DND-41 (cell line): ENCODE measurements at places on chromosomes 4 and X.

DNA sequence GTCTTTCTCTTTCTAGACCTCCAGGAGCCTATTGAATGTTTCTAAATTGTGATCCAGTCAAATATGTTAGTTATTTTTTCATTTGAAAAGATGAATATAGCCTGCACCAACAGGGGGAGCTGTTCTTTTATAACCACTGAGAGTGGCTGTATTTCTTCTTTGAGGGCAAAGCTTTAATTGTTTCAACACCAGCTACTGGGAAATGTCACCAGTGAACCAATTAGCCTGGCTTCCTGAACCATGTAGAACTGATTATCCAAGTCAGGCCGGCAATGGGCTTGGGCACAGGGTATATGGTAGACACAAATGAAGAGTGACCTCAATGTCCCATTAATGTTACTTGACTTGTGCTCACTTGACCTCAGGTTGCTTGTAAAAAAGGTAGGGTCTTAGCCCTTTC lies 4.8 kb upstream of the DAPP1 start:
- no peaks in the 10 kb centered on the region for H3K4me1 ChIP-seq
- no peaks in the 10 kb centered on the region for H3K36me3 ChIP-seq
- no peak overlapping the region for H3K4me3 ChIP-seq
- DNase-seq: no peak
- peaks cover 4% of the 10 kb centered on the region for H3K27me3 ChIP-seq

DNA sequence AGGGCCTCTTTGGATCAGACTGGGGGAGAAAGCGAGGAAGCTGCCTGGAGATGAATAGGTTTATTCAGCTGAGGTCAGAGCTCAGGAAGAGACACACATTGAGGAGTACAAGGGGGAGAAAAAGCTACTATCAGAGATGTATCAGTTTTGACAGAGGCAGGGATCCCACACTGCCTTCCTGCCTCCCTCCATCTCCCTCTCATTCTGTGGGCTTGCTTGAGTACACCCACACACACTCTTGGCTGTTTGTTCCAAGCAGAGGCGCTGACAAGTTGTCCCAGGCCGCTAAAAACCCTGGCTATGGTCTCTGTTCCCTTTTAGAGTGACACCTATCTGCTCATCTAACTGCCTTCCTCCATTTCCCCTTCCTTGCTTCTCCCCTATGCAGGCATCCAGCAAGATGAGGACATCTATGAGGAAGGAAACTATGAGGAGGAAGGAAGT lies 5.2 kb downstream of the TSPYL2 start:
- H3K27ac ChIP-seq: no peak overlapping the region
- DNase-seq: no peak
- no peak overlapping the region for H3K4me3 ChIP-seq
- no peaks in the 10 kb centered on the region for H3K27me3 ChIP-seq
- peaks cover 34% of the 10 kb centered on the region for H3K36me3 ChIP-seq

DNA sequence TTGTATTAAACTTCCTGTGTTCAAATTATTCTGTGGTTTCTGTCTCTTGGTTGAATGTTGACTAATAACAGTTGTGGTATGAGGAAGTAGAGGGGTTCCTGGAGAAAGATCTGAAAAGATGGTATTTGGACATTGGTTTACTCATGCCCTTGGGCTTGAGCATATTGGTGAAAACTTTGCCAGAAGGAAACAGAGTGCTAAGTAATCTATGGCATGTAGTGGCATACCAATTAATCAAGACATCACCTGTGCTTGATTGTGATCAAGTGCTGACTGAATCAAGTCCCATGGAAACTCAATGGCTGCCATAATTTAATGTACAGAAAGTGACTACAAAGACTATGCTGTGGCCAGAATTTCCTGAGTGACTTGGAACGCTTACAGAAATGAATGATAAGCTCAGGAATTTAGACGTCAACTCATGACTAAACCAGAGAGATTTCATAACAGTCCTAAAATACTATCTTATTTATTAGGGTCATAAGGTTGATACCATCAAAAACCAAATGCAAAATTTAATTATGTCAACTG lies 2062.9 kb downstream of the ARAP2 start:
- H3K36me3 ChIP-seq: no peaks in the 10 kb centered on the region
- H3K27ac ChIP-seq: no peak overlapping the region
- no peaks in the 10 kb centered on the region for H3K4me1 ChIP-seq
- H3K4me3 ChIP-seq: no peak overlapping the region
- no peaks in the 10 kb centered on the region for H3K27me3 ChIP-seq

DNA sequence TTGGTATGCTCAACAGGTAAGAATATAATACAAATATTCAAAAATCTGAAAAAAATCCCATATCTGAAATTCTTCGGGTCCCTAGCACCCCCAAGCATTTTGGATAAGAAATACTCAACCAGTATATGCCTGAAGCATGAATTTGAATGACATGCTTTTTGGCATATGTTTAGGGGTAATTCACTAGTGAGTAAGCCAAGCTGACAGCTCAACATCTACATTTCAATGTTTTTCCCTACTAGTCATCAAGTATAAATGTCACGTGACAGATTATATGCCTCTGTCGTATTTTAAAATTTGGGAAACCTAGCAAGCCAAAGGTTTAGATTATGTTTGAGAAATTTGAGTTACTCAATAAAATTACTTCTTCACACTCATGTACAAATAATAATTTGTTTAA lies 125.1 kb downstream of the FGF16 start:
- peaks cover 26% of the 10 kb centered on the region; the same call in 1 of the 2 replicates for H3K36me3 ChIP-seq
- H3K4me1 ChIP-seq: no peaks in the 10 kb centered on the region
- no peak overlapping the region for H3K4me3 ChIP-seq
- H3K27ac ChIP-seq: no peak overlapping the region

DNA sequence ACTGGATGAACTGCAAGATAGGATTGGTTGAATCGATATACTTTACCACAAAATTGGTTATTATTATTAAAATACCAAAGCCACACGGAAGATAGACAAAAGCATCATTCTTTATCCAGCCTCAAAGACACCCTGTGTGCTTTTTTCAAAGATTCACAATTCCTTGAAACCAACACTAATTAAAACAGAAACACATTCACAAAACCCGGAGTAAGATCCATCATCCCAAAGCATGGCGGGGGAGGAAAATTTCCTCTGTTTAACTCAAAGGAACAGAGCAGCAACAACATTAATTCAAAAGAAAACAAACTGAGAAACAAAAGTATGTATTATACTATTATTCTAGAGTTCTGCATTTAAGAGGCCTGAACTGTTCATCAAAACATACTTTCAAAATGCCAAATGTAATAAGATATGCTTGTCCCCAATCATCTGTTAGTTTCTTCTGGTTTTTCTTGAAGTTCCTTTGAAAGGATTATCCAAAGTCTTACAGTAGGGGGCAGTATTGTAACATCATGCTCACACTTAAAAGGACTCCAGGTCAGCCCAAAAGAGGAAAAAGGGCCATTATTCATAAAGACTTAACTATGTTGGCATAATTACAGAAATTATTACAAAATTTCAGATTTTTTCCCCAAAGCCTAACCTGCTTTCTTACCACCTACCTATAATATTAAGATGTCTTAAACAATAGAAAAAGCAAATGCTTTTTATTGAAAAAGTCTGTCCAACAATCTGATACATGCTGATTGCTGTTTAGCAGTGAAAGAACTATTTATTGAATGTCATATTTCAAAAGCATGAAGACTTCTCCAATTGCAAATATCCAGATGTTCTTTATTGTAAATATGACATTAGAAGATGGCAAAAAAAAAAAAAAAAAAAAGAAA lies 168.7 kb downstream of the SCFD2 start:
- H3K27me3 ChIP-seq: no peaks in the 10 kb centered on the region
- no peak overlapping the region for H3K4me3 ChIP-seq
- no peaks in the 10 kb centered on the region for H3K36me3 ChIP-seq
- H3K27ac ChIP-seq: no peak overlapping the region
- no peak for DNase-seq
